ENCODE measurements at places on chromosomes 3 and 15. TPM values are rescaled to one million over a fixed set of nuclear protein-coding genes. Genes with fewer than 3 reads are reported as not detected.
A peak's percentile ranks its signal among the peaks of the same experiment; 100 is the strongest.

The HRH1 gene
- 4.7 TPM for total RNA-seq

The SLC28A2 gene
- total RNA-seq: 2.4 TPM

DNA sequence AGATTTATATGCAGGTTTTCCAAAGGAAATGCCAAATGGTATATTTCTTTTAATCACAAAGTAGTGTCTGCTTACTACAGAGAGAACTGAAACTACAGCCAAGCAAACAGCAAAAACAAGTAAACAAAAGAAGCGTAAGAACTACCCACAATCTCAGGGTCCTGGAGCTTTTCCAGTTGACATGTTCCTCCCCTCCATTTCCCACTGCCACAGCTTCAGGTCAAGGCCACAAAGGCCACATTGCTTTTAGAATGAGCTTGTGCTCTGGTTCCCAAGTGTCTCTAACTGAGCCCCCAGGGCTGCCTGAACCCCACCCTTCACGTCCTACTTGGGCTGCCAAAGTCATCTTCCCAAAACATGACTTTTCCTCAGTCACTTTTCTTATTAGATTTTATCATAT, 24.1 kb downstream of the CTDSPL start:
- peak overlapping the region; percentile 52 for H3K27ac ChIP-seq
- no peak overlapping the region for H3K4me3 ChIP-seq
- no peak for DNase-seq
- peaks cover 12% of the 10 kb centered on the region for H3K36me3 ChIP-seq
- no peaks in the 10 kb centered on the region for H3K27me3 ChIP-seq
- peaks cover 16% of the 10 kb centered on the region for H3K4me1 ChIP-seq

DNA sequence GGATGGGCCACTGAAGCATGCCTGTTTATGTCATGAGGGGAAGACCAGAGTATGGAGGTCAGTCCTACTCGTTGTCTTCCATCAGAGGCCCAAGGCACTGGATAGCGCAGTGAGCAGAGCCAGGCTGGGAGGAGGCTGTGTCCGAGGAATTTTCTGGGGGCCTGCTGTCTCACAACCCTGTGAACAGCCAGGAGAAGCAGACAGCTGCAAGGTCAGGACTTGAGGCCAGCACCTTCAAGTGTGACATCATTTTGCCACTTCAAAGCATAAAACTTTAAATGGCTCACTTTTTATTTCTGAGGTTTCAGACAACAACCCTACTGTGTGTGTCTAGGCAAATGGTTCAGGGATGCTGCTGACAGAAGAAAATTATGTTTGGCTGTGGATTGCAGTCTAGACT, 47.2 kb downstream of the TMED3 start:
- no peak for DNase-seq
- no peaks in the 10 kb centered on the region for H3K4me1 ChIP-seq
- no peaks in the 10 kb centered on the region for H3K27me3 ChIP-seq
- no peak overlapping the region for H3K4me3 ChIP-seq
- no peak overlapping the region for H3K27ac ChIP-seq

GRCh38 chr15:24823473-24823872, 131.3 kb upstream of the SNRPN start:
- no peaks in the 10 kb centered on the region for H3K36me3 ChIP-seq
- H3K4me3 ChIP-seq: peak overlapping the region; percentile 78
- H3K27ac ChIP-seq: no peak overlapping the region
- H3K4me1 ChIP-seq: no peaks in the 10 kb centered on the region
- peak; percentile 72 for DNase-seq

DNA sequence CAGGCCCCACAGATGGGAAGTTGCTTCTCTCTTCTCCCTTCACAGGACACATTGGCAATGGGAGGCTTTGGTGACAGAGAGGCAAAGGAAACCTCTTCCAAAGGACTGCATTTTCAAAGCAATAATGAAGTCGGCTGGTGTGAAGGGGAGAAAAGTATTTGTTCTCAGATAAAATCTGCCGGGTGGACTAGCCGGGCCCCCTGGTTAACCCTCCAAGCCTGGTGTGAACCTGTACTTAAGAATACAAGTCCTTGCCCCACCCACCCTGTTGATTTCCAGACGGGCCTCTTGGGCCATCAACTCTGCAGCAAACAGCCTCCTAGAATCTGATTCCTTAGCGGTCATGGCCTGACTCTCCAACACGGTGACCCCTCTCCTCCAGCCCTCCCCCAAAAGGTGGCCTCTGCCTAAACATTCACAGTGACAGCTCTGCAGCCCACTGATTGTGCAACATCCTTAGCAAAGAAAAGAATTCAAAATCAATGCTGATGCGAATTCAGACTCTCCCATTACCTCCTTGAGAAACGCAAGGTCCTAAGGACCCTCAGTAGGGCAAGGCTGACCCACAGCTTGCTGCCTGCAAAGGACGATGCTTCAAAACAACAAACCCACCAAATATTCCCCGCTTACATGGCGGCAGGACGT, 9.9 kb downstream of the TLE3 start:
- no peaks in the 10 kb centered on the region for H3K27me3 ChIP-seq
- H3K4me1 ChIP-seq: peaks cover 87% of the 10 kb centered on the region
- H3K36me3 ChIP-seq: peaks cover 68% of the 10 kb centered on the region
- H3K4me3 ChIP-seq: peak overlapping the region; percentile 31
- no peak for DNase-seq
